ENCODE measurements at places on chromosomes 12 and 14.

DNA sequence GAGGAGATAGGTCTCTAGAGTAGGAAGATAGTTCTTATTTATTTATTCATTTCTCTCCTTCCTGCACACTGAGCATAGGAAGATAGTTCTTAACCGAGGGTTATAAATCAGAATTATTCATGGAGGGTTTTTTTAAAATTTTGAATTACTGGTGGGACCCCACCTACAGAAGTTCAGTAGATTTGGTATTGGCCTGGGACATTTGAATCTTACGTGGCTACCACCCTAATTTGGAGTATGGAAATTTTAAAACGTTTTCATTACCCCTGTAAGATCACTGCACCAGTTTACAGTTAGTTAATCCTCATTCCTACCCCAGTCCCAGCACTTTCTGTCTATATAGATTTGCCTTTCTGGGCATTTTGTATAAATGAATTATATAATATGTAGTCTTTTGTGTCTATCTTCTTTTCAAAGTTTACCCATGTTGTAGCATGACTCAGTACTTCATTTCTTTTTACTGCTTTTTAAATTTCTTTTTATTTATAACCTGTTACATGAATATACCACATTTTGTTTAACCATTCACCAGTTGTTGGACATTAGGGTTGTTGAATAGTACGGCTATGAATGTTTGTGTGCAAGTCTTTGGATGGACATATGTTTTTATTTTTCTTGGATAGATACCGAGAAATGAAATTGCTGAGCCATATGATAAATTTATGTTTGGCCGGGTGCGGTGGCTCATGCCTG is 44.9 kb downstream of the YLPM1 start:
- no peak for DNase-seq

DNA sequence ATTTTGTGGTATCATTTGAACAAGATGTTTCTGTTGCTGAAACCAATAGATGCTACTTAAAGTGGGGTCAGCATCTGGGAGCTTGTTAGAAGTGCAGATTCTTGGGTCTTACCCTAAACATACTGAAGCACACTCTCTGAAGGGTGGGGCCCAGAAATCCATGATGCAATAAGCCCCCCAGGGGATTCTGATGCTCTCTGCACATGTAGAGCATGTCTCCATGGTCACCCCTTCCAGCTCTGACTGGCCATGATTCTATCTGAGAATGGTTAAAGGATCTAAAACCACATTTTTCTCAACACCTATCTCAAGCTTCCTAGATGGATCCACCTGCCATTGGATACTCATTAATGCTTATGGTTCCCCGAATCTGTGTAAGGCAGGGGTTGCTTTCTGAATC is 20.4 kb downstream of the JDP2 start:
- no peak for DNase-seq

GRCh38 chr14:63663428-63664341 is 22.0 kb upstream of the WDR89 start:
- DNase-seq, result no peak

- DNase-seq, result no peak
These were observed 162.1 kb downstream of the ZFP36L1 start for GRCh38 chr14:68630611-68631393.

DNA sequence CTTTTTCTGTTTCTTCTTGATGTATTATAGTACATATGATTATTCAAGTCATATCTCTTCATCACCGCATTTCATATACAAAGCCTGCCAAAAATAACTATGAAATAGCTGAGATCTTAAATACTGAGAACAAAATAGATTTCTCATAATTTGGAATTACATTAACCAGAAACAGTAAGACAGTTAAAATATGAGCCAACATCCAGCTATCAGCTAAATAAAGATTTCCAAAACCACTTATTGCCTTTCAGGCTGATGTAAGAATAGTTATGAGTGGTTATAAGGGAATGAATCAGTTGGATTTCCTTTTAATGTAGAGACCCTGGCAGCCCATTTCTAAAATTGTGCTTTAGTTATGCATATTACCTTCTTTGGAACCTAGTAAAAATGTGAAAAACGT is 47.4 kb downstream of the TMEM117 start:
- no peak for DNase-seq

- DNase-seq, result no peak
These were observed 4.6 kb upstream of the CACNB3 start for GRCh38 chr12:48813465-48814261.

GRCh38 chr14:39491134-39491571 is 58.9 kb upstream of the FBXO33 start:
- DNase-seq, result no peak

GRCh38 chr12:62995097-62995496 is 60.1 kb upstream of the PPM1H start:
- no peak for DNase-seq

DNA sequence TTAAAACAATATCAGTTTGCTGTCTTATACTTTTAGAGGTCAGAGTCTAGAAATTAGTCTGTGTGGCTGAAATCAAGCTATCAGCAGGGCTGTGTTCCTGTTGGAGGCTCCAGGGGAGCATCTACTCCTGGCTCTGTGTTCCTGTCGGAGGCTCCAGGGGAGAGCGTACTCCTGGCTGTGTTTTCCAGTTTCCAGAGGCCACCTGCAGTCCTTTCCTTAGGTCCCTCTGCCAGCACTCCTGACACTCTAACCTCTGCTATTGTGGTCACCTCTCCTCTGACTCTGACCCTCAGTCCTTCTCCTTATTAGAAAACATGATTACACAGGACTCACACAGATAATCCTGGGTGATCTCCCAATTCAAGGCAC is 1140.7 kb upstream of the TMEM132C start:
- DNase-seq, result no peak

DNA sequence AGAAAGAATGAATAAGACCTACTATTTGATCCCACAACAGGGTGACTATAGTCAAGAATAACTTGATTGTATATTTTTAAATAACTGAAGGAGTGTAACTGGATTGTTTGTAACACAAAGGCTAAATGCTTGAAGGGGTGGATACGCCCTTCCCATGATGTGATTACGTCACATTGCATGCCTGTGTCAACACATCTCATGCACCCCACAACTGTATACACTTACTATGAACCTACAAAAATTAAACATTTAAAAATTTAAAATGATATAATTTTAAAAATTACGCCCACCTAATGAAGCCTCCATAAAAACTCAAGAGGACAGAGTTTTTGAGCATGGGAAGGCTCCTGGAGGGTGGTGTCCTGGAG is 94.5 kb downstream of the SCARB1 start:
- no peak for DNase-seq

DNA sequence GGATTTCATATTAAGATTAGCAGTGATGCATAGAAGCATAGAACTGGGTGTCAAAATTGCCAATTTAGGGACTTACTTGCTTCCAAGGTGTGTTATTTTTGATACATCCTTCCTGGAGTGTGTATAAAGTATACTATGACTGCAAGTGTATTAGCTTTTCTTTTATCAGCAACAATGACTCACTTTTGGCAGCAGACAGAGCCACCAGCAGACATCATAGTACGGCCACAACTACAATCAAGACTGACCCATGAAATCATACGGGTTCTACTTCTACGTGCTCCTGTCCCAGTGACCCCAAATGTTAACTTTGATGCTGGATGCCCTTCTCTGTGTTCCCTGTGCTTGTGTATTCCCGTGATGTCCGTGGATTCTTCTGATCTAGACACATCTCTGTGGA is 443.9 kb downstream of the TMEM132D start:
- no peak for DNase-seq

DNA sequence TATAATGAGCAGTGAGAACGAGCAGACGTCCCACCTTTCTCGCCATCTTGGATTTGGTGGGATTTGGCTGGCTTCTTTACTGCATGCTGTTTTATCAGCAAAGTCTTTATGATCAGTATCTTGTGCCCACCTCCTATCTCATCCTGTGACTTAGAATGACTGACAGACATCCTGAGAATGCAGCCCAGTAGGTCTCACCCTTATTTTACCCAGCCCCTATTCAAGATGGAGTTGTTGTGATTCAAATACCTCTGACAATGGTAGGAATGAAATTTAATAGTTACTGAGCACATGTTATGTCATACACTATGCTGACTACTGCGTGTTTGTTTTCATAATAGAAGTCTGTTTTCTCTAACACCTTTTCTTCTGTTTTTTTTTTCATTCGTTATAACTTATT is 1.9 kb downstream of the TMTC3 start:
- DNase-seq, result no peak

DNA sequence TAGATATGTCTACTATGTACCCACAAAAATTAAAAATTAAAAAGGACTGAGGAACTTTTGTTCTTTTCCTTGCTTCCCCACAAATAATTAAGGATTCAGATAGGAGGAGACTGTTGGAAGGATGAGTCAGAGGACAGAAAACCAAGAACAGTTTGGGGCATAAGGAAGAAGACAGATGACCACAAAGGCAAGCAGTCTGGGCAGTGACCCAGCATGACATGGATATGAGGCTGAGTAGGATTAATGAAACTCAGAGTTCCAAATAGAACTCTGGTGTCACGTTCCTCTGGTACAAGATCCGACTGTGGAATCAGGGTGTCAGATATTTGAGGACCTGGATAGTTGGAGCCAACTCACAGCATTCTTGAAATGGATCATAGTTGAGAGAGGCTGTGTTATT is 89.3 kb upstream of the SLC38A4 start:
- DNase-seq, result no peak

DNA sequence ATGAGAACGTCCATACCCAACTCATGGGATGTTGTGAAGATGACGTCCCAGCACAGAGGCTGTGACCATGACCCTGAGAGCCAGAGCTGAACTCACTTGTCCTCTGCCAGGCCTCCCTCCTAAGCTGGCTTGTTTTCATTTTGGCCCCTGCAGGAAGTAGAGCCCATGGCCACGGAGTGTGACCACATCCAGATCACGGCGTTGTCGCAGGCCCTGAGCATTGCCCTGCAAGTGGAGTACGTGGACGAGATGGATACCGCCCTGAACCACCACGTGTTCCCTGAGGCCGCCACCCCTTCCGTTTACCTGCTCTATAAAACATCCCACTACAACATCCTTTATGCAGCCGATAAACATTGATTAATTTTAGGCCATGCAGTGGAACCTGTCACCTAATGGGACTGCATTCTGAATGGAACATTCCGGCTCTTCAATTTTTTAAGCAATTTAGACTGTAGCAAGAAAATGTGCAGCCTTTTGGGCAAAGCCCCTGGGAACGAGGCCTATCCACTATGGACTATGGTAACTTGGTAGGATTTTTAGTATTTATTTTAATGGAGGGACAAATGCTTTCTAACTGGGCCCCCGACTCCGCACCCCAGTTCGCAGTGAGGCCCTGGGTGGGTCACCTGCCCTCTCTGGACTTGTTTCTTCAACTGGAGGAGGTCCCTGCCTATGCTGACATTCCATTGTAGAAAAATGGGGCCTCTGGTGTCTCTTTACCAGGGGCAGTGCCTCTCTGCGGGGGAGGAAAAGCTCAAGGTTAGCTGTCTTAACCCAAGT is 19.6 kb downstream of the OTUB2 start:
- DNase-seq, result no peak

Data from T follicular helper cell (primary cell).